Stimulated activated CD8-positive, alpha-beta memory T cell treated with anti-CD3 and anti-CD28 coated beads, Interleukin-4, amount 100 ng/mL, for 1 hour (primary cell): ENCODE measurements at places on chromosomes 5 and 9.

DNA sequence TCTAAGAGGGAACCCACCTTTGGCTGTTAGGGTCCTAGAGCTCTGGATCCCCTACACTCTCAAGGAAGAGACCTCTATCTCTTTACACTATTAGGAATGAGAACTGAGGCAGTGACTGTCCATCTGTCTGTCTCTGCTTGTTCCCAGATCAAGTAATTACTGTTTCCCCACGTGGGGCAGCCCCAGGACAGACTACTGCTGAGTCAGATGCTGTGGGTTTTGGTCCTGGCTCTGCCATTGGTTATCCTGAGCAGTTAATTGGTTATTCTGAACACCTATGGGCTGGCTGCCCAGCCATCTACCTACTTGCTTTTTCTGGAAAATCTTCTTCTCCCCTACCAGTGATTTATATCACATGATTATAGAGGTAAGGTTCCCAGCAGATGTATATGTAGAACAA, 33.3 kb downstream of the FBXO10 start:
- no peak for DNase-seq

GRCh38 chr9:112548836-112549595, 62.4 kb downstream of the KIAA1958 start:
- DNase-seq: no peak

GRCh38 chr5:169114466-169115065, 186.4 kb downstream of the SLIT3 start:
- DNase-seq: no peak

DNA sequence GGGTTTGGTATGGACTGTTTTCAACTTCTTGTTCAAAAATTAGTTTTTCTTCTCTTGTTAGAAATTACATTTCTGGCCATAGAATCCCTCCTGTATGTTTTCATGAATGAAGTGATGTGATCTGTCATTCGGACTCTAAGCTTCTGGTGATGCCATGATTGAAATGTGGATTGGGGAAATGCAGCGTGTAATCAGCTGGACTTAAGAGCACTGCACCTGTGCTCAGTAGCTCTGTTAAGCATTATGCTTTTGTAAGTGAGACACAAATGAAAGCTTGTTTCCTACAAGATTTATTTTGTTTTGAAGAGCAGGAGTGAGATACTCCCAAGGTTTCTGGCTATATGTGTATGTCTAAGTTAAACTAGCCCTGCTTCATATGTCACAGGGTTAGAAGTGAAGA, 24.0 kb upstream of the FAM120AOS start:
- no peak for DNase-seq

GRCh38 chr5:58069846-58070245, 390.0 kb downstream of the PLK2 start:
- DNase-seq: no peak

DNA sequence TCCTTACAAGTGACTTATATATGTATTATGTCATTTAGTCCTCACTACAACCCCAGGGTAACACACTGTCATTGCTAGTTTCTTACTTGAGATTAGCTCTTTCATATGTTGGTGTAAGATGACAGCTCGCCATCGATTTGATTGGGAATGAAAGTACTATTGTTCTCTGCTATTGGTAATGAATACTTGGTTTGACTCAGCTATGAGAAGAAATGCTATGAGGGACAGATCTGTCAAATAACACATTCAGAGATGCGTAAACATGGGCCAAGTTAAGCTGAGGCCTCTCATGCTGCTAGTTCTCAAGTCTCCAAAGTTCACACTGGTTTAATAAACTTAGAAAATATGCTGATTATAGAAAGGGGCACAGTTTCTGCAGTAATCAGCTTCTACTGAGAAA, 142.7 kb downstream of the SGCD start:
- no peak for DNase-seq

GRCh38 chr9:129781981-129782380, 21.0 kb upstream of the TOR1B start:
- no peak for DNase-seq

GRCh38 chr5:95845391-95845790, 22.9 kb upstream of the GLRX start:
- no peak for DNase-seq

GRCh38 chr9:130824079-130824478, 11.0 kb upstream of the ABL1 start:
- no peak for DNase-seq

DNA sequence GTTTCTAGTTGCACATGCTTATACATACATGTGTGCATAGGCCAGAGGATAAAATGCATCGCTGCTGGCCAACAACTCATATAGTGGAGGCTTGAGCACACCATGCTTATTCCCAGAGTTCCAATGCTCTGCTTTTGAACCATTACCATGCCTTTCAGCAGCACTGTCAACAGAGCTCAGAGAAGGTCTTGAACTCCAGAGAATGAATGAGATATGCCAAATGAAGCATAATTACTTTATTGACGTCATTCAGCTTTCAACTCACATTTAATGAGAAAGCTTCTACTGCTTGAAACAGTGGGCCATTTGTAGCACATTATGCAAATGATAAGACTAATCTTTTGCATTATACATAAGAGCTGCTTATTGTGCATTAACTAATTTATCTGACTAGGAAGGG, 765.3 kb upstream of the GRAMD2B start:
- DNase-seq: no peak

- no peak for DNase-seq
Measured at GRCh38 chr5:159104759-159105144, 5.0 kb upstream of the EBF1 start.

DNA sequence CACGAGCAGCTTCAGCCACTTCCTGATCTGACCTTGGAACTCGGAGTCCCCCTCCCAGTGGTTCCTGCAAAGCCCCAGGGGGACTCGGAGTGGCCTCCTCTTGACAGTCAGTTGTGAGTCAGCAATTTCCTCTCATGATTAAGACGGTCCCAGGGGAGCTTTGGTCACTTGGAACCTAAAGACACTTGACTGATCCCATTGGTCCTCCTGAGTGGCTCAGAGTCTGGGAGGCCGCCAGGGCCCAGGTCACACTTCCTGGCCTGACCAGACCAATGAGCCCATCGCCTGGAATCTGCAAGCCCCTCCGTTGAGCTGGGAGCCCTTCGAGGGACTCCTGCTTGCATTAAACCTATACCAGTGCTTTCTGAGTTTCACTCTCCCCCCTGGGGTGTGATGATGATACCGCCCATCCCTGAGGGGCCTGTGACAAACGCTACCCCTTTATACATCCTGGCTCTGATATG, 29.1 kb downstream of the TSPAN17 start:
- no peak for DNase-seq

- no peak for DNase-seq
Measured at GRCh38 chr5:51882647-51883046, 499.4 kb downstream of the ISL1 start.

GRCh38 chr9:22054529-22054928, 45.4 kb upstream of the CDKN2B start:
- DNase-seq: no peak

DNA sequence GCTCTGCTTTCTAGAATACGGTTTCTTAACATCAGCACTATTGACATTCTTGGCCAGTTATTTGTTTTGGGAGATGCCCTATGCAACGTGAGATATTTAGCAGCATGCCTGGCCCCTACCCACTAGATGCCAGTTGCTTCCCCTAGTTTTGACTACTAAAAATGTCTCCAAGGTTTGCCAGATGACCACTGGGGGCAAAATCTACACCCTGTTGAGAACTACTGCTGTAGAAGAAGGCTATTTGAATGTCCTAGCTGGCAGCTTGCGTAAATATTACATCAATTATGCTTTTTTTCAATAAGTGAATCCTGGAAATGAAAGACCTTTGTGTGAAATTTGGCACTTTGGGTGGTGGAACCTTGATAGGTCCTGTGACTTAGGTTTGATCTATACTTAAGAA, 5.0 kb downstream of the NCBP1 start:
- no peak for DNase-seq

GRCh38 chr9:81113453-81114124, 575.8 kb downstream of the TLE1 start:
- no peak for DNase-seq

- no peak for DNase-seq
Measured at GRCh38 chr9:71756753-71757152, 11.6 kb downstream of the CEMIP2 start.

DNA sequence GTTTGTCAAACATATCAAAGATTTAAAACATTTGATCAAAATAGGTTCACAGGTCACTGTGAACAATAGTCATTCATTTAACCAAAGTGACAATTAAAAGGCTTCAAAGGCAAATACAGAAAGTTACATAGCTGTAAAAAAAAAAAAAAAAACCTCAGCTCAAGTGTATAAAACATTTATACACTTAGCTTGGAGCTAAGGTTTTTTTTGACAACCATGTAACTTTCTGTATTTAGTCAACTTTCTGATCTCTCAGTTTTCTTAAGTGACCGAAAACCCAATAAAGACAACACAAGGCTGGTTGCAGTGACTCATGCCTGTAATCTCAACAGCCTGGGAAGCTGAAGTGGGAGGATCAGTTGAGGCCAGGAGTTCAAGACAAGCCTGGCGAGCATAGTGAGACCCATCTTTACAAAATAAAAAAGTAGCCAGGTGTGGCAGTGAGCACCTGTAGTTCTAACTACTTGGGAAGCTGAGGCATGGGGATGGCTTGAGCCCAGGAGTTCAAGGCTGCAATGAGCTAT, 16.4 kb upstream of the UBTD2 start:
- DNase-seq: no peak

DNA sequence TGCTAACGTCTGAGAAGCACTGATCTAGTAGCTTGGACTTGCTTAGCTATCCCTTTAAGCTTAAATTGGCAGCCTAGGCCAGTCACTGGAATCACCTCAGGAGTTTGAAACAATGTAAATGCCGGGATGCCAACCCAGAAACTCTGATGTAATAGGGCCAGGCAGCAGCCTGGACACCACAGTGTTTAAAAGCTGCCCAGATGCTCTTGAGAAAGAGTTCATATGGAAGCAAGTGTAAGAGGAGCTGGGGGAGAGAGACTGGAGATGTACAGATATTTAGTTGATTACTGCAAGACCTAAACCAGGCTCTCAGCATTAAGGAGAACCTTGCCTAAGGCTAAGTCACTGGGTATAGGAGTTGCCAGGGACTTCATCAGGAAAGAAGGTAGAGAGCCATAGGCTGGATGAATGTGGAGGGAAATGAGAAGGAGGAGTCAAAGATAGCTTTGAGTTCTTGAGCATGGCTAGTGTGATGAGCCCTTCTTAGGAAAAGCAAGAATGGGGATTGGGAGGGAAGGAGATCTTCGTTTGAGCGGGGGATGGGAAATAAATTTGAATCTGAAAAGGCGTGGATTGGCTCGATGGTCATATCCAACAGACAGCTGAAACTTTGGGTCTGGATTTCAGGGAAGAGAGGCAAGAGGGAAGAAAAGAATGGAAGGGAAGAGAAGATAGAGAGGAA, 392.9 kb upstream of the WWC1 start:
- DNase-seq: no peak

- DNase-seq: no peak
Measured at GRCh38 chr5:136309376-136309775, 56.0 kb downstream of the TRPC7 start.

- DNase-seq: no peak
Measured at GRCh38 chr9:3191715-3192114, 334.1 kb downstream of the RFX3 start.

GRCh38 chr9:135355521-135356011, 124.0 kb upstream of the PPP1R26 start:
- no peak for DNase-seq

DNA sequence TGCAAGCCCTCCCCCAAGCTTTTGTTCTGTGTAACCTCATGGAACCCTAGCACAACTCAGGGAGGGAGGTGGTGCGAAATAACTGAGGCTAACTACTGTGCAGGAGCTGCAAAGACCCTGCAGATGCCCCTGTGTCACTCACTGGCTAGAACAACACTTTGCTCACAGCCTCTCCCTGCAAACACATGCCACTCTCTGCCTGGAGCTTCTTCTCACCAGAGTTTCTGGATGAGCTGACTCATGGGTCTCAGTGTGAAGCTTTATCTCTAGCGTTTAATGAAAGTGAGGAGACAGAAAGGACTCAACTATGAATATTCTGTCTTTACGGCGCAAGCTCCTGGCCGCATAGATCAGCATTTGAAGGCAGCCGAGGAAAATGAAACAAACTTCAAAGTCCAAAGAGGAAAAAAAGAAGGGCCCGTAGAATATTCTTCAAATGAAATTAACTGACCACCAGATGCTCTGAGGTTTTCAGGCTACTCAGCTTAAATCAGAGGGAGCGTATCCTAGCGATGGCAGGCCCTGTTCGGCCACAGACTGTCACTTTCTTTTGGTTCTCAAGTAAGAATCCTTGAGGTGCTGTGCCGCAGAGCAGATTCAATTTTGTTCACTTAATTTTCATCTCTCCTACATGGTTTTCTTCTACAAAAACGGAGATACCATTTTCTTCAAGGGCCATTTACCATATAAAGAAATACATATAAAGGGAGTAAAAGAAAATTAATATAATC, 77.7 kb upstream of the TAS2R1 start:
- no peak for DNase-seq

DNA sequence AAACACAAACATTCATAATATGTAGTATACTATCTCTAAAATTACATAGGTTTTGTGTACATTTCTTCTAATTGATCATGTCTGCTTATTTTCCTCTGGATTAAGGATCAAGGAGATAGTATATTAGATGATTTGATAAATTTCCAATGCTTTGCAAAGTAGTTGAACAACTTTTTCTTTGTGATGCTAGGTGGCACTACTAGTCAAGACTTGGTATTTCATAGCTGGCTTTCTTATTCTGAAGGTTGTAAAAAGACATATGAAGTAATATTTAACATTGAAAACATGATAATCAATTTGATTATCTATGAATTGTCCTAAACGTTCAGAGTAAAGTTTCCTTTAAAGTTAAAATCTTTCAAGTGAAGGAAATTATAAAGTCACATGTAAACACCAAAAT, 106.1 kb upstream of the FGF10 start:
- no peak for DNase-seq

- no peak for DNase-seq
Measured at GRCh38 chr9:21047281-21047691, 15.8 kb upstream of the HACD4 start.

GRCh38 chr5:109403469-109403868, 6.3 kb downstream of the PJA2 start:
- DNase-seq: no peak

DNA sequence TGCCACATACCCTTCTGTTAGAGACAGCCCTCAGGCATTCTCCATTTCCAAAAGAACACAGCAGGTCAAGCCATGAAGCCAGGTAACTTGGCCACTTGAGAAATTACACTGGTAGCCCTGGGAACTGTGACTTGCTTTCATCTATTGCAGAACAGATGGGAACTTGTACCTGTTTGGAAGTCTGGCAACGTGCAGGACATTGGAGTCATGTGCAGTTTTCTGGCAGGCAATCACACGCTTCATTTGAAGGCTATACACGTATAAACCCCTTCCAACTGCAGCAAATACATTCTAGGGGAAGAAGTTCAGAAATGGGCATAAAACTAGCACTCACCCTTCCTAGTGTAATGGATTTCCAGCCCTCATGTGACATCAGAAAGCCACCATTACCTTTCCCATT, 54.0 kb downstream of the WDR41 start:
- DNase-seq: no peak

- no peak for DNase-seq
Measured at GRCh38 chr9:76525196-76525595, 66.2 kb downstream of the GCNT1 start.

GRCh38 chr5:136675769-136676168, 310.4 kb upstream of the TRPC7 start:
- DNase-seq: no peak
